ENCODE measurements at places on chromosomes 4 and X.
A peak's percentile ranks its signal among the peaks of the same experiment; 100 is the strongest.

- DNase-seq, result no peak
Observed at GRCh38 chrX:65866146-65866545, 173.7 kb downstream of the VSIG4 start.

DNA sequence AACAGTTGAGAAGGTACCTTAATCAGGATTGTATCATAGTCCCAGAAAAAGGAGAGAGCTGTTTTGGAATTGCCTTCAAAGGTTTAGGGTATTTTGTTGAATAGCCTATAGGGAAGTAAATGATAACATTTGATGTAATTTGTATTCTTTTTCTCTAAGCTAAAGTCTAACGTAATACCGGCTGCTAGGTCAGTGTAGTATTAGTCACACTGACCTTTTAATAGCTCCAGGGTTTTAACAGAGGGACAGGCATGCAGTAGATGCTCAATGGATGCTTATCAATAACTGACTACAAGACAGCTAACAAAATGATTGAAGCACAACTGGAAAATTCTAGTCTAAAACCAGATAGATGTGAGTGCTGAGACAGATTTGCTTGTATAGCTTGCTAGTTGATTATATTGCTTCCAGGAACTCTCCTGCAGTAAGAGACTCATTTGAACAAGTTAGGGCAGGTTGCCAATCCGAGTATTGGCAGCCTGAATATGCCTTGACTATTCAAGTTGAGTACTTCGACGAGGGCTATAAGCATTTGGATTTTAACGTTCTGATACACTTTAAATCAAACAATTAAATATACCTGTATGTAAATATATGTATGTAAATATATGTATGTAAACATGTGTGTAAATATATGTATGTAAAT is 16.5 kb upstream of the PNPLA4 start:
- no peak for DNase-seq

DNA sequence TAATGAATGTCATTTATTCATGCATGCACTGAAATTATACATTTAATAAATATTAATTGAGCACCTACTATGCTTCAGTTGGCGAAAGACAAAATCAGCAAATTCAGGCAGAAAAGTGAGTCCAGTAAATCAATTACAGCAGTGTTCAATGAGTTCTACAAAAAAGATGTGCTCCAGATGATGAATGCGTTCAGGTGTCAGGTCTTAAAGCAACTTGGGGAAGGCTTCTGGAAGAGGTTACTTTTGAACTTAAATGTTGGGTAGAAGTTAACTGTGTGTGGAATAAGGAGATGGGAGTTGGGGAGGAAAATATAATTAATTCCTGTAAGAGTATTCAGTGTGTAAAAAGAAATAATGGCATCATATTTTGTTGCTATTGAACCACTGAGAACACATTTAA is 79.0 kb downstream of the SLC7A11 start:
- no peak for DNase-seq

- no peak for DNase-seq
Observed at GRCh38 chr4:11704186-11704830, 275.6 kb upstream of the HS3ST1 start.

DNA sequence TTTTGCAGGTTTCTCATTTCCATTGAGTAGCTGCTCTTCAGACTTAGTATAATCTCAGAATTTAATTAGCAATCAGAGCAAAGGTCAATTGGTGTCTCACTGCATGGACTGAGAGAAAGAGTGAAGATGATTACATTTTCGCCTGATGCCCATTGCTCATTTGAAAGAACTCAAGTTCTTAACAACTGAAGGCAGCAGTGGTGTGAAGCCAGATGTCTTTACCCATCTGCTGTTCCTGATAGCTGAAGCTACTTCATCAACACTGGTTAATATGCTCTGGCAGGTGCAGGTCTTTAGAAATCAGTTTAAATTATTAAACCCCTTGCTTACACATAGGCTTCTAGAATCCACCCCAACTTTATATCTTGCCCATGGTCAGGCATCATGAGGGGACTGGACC is 64.5 kb upstream of the FRAS1 start:
- no peak for DNase-seq

DNA sequence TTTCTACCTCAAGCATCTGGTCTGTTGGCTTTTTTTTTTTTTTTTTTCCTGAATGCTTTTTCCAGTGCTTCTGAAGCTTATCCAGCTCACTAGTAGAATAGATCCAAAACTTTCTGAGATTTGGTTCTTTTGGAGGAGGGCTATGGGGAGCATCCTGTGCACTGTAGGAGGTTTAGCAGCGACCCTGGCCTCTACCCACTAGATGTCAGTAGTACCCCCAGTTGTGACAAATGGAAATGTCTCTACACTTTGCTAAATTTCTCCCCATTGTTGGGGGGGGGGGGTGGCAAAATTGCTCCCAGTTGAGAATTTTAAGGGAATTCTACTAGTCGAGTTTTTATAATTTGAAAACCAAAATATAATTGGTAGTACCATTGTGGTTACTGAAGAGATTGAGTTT is 23.0 kb upstream of the PPA2 start:
- DNase-seq, result no peak

DNA sequence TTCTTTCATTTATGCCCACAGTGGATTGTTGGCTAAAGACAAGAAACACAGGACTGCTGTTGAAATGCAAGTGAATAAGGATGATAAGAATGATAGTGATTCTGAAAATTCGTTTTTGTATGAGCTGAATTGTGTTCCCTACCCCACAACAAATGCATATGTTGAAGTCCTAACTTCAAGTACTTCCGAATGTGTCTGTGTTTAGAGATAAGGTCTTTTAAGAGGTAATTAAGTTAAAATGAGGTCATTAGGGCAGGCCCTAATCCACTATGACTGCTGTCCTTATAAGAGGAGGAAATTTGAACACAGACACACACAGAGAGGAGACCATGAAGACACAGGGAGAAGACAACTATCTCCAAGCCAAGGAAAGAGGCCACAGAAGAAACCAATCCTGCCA is 126.6 kb upstream of the ACSL4 start:
- no peak for DNase-seq

- no peak for DNase-seq
Observed at GRCh38 chrX:139930916-139931645, 1.8 kb downstream of the ATP11C start.

DNA sequence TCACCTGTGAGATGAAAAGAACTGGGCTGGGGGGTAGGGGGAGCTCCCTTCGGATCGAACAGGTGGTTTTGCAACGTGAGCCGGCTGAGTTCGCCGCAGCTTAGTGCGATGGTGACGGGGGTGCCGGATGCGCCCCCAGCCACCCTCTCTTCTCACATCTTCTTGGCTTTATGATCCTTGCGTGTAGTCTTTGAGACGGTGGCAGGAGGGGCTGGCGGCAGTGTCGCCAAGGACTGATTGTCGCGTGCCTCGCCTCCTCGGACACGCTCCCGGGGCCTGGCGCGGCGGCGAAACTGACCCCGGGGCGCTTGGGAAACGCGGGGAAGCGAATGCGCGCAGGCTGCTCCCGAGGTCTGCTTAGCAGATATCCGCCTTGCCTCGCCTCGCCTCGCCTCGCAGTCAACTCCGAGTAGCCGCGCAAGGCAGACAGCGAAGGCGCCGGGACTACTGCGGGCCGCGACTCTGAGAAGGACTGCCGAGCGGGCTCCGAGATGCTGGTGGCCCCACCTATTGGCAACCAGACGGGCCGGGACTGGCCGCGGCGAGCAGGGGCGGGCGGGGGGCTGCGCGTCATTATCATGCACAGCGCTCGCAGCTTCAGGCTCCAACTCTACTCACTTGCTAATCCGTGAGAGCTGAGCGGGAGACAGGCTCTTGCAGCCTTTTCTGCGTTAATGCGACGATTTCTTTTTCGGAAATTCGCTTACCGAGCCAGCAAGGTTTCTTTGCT is 1.5 kb downstream of the GRID2 start:
- no peak for DNase-seq

DNA sequence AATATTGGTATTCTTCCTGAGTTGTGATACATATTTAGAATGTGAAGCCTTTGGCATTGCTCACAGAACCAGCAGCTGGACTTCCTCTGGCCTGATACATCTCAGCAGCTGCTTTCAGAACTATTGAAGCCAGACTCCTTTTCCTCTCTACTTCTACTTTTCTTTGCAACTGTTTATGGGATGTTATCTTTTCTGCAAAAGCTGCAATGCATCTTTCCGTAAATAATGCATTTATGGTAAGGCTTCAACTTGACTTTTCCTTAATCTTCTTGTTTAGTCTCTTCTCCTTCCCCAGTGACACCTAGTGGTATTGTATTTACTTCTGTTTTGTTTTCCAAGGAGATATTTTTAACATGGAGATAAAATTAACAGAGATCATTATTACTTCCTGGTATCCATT is 1548.7 kb downstream of the PCDH7 start:
- no peak for DNase-seq

DNA sequence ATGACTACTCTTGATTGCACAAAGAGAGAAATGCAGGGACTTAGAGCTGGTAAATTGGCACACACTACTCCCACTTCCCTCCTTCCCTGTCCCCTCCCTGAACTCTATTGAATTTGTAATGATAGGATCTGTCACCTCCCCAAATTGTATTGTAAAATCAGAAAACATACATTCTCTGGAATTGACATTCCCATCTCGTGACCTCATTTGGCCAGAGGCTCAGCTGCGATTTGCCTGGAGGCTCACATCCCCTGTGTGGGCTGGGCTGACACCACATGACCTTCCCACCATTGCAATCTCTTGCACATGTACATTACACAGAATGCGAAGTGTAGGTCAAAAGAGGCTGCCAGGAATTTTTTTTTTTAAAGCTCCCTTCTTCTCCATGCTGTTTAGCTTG is 172.1 kb downstream of the MID1IP1 start:
- DNase-seq, result no peak

GRCh38 chr4:9703391-9703790 is 78.0 kb upstream of the DRD5 start:
- DNase-seq, result peak; percentile 56

- no peak for DNase-seq
Observed at GRCh38 chr4:38668203-38668971, 4.4 kb downstream of the KLF3 start.

DNA sequence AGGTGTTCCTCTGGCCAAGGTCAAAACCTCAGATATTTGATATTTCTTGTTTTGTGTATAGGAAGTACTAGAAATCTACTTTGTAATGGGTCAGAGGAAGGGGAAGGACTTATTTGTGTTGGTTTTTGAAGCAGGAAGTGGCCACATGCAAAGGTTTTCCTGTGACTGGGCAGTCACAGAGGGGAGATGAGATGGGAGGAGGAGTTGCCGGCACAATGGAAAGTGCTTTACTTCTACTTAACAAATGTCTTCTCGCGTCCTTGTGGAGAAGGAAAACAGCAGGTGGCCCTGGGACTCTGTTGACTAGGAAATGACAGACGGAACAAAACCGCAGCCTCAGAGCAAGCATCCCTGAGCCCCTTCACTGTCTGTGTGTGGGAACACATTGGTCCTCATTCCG is 46.6 kb downstream of the SHROOM2 start:
- DNase-seq, result no peak

DNA sequence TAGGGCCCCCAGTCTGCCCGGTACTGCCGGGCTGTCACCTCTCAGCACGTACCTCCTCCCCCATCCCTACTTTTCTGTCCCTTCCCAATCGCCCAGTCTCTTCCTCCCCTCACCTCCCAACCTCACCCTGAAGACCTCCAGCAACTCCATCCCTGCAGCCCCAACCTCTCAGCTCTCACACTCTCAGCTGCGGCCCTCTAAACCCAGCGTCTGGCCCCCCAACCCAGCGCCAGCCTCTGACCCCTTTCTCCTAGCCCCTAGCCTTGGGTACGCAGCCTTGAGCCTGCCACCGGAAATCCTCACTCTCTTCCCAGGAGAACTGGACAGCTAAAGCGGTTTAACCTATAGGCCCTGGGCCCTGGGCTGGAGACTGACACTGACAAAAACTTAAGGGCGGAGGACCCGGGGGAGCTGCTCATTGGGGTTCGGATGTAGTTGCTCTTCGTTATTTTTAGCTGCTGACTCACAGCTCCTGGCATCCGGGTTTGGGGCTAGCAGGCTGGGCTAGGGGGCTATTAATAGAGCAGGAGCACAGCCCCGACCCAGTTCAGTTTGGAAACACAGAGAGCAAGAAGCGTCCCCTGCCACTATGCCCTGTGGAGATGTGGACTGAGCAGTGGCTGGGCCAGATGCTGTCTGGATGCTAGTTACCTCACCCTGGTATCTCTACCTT is 9.6 kb upstream of the DLG3 start:
- peak; percentile 13 for DNase-seq

DNA sequence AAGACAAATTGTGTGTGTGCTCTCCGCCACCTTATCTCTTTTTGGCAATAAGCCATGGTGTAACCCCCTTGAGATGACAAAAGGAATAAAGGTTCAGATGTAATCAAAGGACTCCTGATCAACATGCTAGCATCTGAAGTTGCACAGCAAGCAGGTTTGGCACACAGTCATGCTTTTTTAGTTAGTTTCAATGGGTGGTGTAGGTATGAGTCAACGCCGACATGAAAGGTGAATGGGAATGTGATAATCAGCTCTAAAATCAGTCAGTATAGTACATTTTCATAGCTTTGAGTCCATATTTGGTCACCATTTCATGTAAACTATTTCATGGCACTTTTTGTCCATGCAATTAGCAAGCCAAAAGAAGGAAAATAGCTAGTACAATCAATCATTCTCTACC is 50.4 kb upstream of the ETNPPL start:
- no peak for DNase-seq

- no peak for DNase-seq
Observed at GRCh38 chr4:40562681-40563080, 67.0 kb downstream of the RBM47 start.
